ENCODE measurements at places on chromosomes 4 and X.
A peak's percentile ranks its signal among the peaks of the same experiment; 100 is the strongest.

DNA sequence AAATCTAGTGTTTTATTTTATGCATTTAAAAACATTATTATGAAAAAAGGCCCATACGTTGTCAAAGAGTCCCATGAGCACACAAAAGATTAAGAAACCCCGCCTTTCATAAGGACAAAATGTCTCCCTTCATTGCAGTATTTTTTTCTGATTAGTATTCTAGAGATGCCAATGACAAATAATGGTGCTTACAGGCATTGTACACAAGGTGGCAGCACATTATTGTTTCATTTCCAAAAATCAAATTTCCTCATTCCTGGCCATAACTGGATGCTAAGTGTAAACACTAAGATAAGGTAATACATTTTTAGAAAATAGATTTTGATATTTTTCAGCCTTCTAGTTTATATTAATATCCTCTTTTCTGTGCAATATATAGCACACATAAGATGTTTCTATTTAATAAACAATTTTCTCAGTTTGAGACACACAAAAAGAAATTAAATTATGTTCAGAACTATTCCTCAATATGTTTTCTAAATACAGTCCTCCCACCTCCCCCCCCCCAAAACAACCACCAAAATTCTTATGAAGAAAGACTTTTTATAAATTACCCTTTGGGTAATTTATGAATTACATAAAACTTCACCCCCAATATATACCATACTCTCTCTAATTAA lies 47.7 kb downstream of the TIGD2 start:
- peak; percentile 34 for DNase-seq

GRCh38 chrX:101385795-101386541 lies at the start of gene BTK:
Gene BTK, minus strand, starts transcription at chrX:101386191. Its CDS starts 10,907 bp downstream, at chrX:101375284.
- DNase-seq = peak; percentile 90

DNA sequence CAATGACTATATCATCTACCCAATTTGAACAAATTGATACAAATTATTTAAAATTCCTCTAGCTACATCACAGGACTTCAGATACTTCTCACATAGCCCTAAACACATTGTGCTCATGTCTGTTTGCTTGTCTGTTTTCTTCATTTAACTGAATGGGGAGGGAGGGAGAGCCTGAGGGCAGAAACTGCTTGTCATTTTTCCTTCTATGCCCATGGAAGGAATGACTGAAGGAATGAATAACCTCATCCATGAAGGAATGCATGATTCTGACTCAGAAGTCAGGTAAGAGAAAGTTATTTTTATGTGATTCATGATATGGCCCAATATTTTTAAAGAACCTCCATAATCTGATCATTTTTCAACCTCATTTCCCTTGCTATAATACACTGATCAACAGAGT lies 418.0 kb upstream of the PITX2 start:
- no peak for DNase-seq

GRCh38 chr4:152050106-152050505 lies 289.3 kb upstream of the GATB start:
- DNase-seq = no peak

- peak; percentile 45 for DNase-seq
Observed at GRCh38 chrX:18931972-18932371, 51.9 kb downstream of the PHKA2 start.

DNA sequence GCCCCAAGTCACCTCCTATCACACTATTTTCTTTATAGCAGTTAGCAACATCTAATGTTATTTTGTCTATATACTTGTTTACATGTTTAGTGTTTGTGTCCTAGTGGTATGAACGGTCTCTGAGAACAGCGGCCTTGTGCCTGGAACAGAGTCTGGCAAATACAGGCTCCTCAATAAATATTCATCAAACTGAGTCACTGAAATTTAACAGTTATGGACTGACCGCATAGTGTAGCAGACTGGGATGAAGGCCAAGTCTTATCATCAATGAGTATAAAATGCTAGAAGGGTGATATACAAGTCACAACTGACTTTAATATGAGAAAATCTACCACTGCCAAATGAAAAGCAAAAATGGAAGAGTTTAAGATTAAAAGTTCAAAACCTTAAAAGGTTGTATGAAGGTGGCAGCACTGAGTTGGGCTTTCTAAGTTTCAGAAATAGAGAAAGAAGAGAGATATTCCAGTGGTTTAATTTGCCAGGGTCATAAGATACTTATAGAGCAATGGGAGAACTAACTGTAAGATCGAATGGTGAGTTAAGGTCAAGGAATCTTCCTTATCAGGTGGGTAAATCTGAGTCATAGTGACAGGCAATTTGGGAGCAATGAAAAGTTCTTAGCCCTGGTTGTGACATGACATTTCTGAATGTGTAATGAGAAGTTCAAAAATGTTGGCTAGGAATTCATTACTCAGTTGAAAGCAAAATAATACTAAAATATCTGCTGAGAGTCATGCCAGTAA lies 34.9 kb downstream of the ELOVL6 start:
- no peak for DNase-seq
